ENCODE measurements at places on chromosomes 5 and 9. TPM values are rescaled to one million over a fixed set of nuclear protein-coding genes. Genes with fewer than 3 reads are reported as not detected.

JMY gene
- total RNA-seq = 3.5 TPM

LCN15 gene
- total RNA-seq = not detected

NDFIP1 gene
- 43.2 TPM for total RNA-seq

ACTBL2 gene
- total RNA-seq = 3.2 TPM

MPDZ gene
- 21.3 TPM for total RNA-seq

NSD1 gene
- 18.8 TPM for total RNA-seq

SPAAR gene
- not detected for total RNA-seq

PFN3 gene
- total RNA-seq = not detected

DBH gene
- not detected for total RNA-seq

IFNA21 gene
- not detected for total RNA-seq

RFESD gene
- total RNA-seq = 0.58 TPM

NPR3 gene
- total RNA-seq = 4.6 TPM

KCTD16 gene
- 0.18 TPM for total RNA-seq

CTNND2 gene
- total RNA-seq = not detected

CCNH gene
- 66.6 TPM for total RNA-seq

Measured in myometrial cell (primary cell).